ENCODE measurements at places on chromosomes 13 and 19. TPM values are rescaled to one million over a fixed set of nuclear protein-coding genes. Genes with fewer than 3 reads are reported as not detected.

DNA sequence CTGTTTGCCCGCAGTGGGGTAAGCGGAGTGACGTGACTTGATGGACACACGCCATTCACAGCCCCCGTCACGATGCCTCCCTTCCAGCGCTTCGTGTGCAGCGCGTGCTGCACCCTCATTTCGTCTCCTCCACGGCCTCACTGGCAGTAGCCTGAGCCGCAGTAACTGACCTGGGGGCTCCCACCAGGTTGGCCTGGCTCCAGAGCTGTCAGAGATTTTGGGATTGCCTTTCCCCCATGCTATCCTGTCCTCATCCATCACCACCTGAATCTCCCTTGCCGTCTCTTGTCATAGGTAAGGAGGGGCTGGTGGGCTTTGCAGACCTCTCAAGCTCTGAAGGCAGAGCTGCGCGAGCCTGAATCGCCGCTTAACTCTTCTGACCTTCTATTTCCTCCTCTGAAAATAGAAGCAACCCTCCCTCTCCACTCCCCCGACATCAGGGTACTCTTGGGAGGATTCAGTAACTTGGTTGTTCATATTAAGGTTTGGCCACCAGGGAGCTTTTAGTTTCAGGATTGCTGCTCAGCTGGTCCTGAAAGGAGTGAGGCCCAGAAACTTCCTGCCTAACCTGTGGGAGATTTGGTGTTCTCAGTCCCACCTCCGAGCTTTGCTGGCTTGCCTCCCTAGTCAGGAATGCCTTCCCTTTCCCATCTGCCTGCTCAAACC is 27.9 kb downstream of the SIGLEC5 start:
- DNase-seq: peak; percentile 14
- no peaks in the 10 kb centered on the region for H3K4me1 ChIP-seq
- H3K27ac ChIP-seq: no peak overlapping the region
- peaks cover 13% of the 10 kb centered on the region for H3K27me3 ChIP-seq

GRCh38 chr13:23007426-23007825 is 173.4 kb upstream of the SGCG start:
- no peaks in the 10 kb centered on the region for H3K4me1 ChIP-seq
- H3K36me3 ChIP-seq: no peaks in the 10 kb centered on the region
- H3K4me3 ChIP-seq: no peak overlapping the region
- no peak for DNase-seq
- no peak overlapping the region for H3K27ac ChIP-seq
- no peaks in the 10 kb centered on the region for H3K27me3 ChIP-seq

DNA sequence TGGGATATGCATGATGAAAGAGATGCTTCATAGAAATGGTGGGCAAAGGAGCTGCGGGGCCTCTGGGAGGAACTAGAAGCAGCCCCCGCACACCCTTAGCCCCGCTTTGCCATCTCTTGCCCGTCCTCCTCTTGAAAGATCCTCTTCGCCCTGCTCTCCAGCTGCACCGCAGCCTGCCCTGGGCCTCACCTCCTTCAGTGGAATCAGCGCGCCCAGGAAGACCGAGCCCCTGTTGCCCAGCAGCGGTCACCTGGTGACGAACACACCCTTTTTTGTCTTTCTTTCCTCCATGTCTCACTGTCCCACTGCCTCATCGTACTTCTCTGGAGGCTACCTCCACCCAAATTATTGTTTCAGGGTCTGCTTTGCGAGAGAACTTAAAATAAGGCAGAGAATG is 807.6 kb downstream of the UQCRFS1 start:
- H3K36me3 ChIP-seq: no peaks in the 10 kb centered on the region
- no peak overlapping the region for H3K27ac ChIP-seq

- no peaks in the 10 kb centered on the region for H3K36me3 ChIP-seq
- no peaks in the 10 kb centered on the region for H3K27me3 ChIP-seq
- H3K27ac ChIP-seq: no peak overlapping the region
- H3K4me3 ChIP-seq: no peak overlapping the region
Measured at GRCh38 chr13:80547341-80547740, 206.4 kb upstream of the SPRY2 start.

- no peak overlapping the region for H3K27ac ChIP-seq
- DNase-seq: peak; percentile 46
- no peak overlapping the region for H3K4me3 ChIP-seq
- H3K4me1 ChIP-seq: no peaks in the 10 kb centered on the region
- H3K36me3 ChIP-seq: no peaks in the 10 kb centered on the region
Measured at GRCh38 chr19:1767464-1767933, 14.2 kb downstream of the ONECUT3 start.

DNA sequence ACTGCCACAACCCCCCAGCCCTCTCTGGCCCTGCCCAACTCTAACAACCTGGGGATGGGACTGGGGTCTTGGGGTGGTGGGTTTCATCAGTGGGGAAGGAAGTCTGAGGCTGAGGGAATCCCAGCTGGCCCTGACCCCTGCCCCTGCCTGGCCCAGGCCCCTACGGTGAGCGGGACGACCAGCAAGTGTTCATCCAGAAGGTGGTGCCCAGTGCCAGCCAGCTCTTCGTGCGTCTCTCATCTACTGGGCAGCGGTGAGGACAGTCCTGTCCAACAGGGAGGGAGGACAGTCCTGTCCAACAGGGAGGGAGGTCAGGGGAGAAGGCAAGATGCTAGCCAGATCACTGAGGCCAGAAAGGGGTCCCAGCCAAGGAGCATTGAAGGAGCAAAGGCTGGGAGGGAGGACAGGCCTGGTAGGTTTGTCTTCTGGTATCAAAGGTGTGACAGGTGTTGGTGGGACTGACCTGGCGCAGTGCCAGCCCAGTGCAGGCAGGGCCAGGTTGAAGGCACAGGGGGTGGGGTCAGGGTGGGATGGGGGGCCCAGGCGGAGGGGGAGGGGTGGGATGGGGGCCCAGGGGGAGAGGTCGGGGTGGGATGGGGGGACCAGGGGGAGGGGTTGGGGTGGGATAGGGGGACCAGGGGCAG is 12.1 kb upstream of the LTBP4 start:
- no peak overlapping the region for H3K27ac ChIP-seq
- H3K36me3 ChIP-seq: no peaks in the 10 kb centered on the region
- no peak overlapping the region for H3K4me3 ChIP-seq
- no peaks in the 10 kb centered on the region for H3K27me3 ChIP-seq

- peaks cover 64% of the 10 kb centered on the region for H3K4me1 ChIP-seq
- peak overlapping the region; percentile 93 for H3K27ac ChIP-seq
- H3K4me3 ChIP-seq: no peak overlapping the region
- H3K36me3 ChIP-seq: no peaks in the 10 kb centered on the region
- H3K27me3 ChIP-seq: no peaks in the 10 kb centered on the region
- DNase-seq: peak; percentile 76
Measured at GRCh38 chr19:13051557-13052165, 51.0 kb downstream of the LYL1 start.

Gene FFAR3
- 0.27 TPM for total RNA-seq

Gene SHISA7
- total RNA-seq: not detected

Gene NLRP8
- total RNA-seq: not detected

All from transverse colon (tissue), 4 donors.